AG09309 (cell line): ENCODE measurements at places on chromosomes 7 and 10.

DNA sequence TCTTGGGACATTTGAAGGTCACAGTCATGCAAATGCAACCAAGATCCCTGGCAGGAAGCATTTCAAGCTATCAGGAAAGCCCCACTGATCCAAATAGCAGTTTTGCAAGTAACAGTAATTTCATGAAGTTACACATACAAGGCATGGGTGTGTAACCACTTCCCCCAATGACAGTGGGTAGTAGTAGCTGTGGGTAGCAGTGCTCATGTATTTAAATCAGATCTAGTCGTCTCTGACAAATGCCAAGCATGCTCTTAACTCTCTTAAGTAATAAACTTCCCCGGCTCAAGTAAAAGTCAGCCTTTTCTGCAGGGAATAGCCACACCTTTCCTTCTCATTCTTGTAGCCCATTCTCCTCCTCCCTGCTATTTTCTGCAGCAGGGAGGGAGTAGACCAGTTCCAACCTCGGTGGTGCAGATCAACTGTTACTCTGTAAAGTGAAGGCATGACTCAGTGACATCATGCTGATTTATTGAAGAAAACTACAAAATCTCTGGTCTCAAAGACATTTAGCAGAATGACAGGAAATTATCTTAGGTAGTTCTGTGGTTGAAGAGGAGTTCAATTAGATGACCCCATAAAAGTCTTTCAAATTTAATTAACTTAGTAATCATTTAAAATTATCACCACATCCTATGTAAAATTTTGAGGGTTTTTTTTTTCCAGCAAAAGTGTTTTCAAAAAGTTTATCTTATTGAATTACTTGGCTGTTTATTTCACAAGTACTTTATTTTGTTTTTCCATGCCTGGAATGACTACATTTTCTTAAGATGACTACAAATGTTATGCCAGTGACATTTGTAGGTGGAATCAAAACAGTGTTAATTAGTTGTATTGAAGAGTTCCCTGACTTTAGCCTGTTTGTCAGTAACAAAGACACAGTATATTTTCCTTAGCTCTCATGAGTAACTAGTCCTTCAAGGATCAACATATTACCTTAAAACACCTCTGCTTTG is 568.3 kb downstream of the INHBA start:
- no peak for DNase-seq

GRCh38 chr10:97573021-97573420 is 442 bp downstream of the ANKRD2 start:
- DNase-seq, result no peak

DNA sequence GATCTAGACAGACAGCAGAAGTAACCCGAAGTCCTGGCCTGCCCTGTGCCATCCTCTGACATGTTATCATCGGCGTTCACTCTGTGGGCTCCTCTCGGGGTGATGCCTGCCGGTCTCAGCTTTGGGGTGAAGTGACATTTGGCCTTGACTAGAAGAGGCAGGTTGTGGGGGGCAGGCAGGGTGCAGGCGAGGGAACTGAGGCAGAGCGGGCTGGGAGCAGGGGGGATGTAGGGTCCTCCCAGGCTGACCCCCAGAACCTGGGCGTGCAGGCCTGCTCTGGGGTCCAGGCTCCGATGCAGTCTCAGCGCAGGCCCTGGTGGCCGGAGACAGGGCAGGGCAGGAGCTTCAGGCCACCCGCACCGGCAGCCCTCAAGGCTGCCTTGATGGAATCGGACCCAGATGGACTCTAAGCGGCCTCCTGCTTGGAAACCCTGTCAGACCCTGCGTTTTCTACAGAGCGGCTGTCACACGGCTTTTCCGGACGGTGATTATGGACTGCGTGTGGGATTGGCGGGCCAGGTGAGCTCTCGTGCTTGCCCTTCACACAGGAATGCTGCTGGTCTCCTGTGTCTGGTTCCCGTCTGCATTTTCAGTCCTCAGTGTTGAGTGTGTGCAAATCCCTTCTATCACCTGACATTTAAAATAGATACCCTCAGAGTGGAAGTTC is 842 bp upstream of the JAKMIP3 start:
- DNase-seq, result no peak

GRCh38 chr7:137960020-137960419 is 41.9 kb downstream of the CREB3L2 start:
- DNase-seq, result no peak

GRCh38 chr10:122461729-122462532 is 578 bp downstream of the HTRA1 start:
- DNase-seq, result no peak

- no peak for DNase-seq
Observed at GRCh38 chr10:34116681-34117271, 698.3 kb downstream of the PARD3 start.

GRCh38 chr7:135661311-135662122 is 797 bp upstream of the STMP1 start:
- no peak for DNase-seq

DNA sequence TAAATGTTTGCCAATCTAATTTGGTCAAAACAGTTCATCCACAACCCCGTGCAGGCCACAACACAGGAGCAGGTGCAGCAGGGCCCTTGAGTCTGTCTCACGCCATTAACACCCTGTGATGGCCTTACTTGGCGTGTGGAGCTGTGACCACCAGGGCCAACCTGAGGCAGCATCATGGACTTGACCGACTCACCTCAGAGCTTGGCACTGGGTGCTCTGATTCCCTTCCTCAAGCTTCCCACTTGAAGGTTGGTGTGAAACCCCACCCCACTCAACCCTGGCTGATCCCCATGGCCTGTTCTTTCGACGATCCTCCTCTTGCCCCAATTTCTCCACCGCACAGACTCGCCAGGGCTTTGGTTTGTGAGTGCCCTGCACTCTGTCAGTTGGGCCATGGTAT is 623.1 kb downstream of the PTPRN2 start:
- DNase-seq, result no peak

DNA sequence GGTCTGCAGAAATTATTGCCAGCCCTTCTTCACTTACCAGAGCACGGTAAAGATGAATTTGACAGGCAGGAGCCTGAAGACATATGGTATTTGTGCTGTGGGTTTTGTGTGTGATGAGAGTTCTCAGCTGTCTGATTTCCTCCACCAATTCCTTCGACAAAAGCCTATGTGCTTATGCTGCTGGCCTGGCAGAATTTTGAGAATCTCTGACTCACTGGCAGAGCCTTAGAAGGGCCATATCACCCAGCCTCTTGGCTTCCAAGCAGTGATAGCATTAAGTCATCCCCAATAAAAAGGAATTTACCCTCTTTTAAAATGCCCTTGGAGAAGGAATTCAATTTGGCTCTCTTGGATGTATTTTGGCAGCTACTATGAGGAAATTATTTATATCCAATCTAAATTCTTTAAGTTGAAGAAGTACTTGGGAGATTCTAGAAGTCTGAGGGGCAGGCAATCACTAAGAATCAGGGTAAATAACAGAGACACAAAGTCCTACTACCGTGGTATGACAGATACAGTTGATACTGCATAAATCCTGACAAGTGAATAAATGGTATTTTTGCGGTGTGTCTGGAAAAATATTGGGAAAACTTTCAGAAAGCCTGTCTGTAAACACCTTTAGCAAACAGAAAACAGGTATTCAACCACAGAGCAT is 68.6 kb upstream of the EFCAB10 start:
- peak; percentile 37 for DNase-seq

- DNase-seq, result no peak
Observed at GRCh38 chr10:15137636-15138035, 30.9 kb downstream of the NMT2 start.

DNA sequence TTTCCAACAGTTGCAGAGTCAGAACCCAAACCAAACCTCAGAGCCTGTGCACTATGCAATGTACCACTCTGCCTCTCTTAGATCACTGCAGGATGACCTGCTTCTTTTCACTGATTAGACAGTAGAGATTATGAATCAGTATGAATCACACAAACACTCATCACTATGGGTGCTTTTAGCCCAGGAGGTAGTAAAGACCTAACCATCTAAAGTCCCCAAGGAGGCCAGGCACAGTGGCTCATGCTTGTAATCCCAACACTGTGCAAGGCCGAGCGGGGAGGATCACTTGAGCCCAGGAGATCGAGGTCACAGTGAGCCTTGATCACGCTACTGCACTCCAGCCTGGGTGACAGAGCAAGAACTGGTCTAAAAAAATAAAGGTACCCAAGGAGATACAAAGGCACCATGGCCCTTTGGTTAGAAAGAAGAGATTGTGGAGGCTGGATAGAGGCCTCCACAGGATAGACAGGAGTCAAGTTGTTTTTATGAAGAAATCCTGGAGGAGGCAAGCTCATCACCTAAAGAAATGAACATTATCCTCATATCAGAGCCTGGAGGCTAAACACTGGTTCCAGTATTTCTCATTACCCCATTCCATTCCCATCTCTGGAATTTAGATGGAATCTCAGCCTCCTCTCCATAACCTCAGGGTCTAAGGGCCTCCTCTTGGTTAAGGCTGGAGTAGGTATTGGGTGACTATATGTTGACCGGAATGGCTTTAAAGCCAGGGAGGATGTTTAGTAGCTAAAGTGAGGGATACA is 12.9 kb downstream of the SEC31B start:
- DNase-seq, result peak; percentile 37

- no peak for DNase-seq
Observed at GRCh38 chr10:63129888-63130287, 3.2 kb upstream of the NRBF2 start.

DNA sequence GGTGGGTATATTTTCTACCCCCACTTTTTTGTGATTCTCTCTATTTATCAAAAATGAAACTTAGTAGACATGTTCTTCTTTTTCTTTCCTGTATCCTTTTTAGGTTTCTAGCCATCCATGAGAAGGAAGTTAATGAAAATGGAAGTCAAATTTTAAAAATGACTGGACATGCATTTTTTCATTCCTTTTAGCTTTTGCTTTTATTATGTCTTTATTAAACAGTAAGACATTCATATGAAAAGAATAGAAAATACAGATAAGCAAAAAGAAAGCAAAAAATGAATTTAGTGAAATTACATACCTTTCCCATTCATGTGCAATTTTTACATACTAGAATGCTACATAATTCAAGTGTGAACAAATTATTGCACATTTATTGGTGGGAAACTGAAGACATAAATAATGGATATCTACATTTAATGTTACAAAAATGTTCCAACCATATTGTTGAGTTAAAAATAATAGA is 88.7 kb downstream of the CPED1 start:
- DNase-seq, result no peak

DNA sequence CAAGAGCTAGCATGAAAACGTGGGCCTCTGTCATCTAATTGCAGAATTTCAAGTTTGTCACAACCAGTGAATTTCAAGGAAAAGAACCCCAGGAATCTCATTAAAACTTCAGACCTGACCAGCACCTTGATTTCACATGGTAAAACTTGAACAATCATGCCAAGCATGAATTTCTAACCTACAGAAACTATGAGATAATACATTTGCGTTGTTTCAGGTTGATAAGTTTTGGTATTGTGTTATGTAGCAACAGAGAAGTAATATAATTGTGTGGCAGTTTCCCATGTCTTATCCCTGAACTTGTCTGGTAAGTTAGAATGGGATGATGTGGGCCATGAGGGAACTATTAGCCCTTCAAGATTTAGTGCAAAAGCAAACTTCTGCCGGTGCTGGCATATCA is 530.1 kb downstream of the ANKRD7 start:
- no peak for DNase-seq

DNA sequence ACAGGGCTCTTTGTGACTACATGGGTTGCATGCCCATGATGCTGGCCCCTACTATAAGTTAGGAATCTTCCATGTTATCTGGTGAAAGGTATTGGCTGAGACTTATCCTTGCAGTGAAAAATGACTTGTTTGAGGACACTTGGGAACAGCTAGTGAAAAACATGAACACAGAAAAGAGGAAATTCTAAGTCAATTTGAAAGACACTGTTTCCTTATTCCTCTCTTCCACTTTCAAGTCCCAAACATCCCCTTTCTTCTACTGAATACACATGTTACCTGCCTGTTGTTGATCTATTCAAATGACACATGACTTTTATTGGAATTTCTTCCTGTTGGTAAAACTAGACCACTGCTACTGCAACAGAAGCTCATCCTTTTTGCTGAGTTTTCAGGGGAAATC is 29.5 kb upstream of the PRKCQ start:
- DNase-seq, result no peak

DNA sequence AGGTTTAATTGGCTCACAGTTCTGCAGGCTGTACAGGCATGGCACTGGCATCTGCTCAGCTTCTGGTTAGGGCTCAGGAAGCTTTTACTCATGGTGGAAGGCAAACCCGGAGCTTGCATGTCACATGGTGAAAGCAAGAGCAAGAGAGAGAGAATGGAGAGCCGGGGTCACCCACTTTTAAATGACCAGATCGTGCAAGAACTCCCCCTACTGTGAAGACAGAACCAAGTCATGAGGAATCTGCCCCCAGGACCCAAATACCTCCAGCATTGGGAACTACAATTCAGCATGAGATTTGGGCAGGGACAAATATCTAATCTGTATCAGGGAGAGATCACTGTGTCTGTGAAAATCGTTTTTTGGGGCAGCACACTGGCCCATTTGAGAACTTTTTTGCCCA is 110.0 kb upstream of the MYO3A start:
- no peak for DNase-seq

GRCh38 chr7:29032146-29032545 is 74.0 kb upstream of the TRIL start:
- DNase-seq, result no peak

DNA sequence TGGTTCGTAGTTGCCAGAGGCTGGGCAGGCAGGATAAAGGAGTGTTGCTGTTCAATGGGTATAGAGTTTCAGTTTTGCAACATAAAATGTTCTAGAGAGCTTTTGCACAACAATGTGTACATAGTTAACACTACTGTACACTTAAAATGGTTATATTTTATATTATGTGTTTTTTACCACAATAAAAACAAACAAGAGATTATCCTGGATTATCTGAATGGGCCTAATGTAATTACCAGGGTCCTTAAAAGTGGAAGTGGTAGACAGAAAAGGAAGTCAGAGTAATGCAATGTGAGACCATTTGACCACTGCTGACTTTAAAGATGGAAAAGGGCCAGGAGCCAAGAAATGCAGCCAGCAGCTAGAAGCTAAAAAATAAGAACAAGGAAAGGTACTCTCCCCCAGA is 159.7 kb downstream of the SGMS1 start:
- DNase-seq, result no peak

- no peak for DNase-seq
Observed at GRCh38 chr10:72702868-72703581, 11.1 kb downstream of the MCU start.

- no peak for DNase-seq
Observed at GRCh38 chr7:72538856-72539255, 126.7 kb upstream of the CALN1 start.

DNA sequence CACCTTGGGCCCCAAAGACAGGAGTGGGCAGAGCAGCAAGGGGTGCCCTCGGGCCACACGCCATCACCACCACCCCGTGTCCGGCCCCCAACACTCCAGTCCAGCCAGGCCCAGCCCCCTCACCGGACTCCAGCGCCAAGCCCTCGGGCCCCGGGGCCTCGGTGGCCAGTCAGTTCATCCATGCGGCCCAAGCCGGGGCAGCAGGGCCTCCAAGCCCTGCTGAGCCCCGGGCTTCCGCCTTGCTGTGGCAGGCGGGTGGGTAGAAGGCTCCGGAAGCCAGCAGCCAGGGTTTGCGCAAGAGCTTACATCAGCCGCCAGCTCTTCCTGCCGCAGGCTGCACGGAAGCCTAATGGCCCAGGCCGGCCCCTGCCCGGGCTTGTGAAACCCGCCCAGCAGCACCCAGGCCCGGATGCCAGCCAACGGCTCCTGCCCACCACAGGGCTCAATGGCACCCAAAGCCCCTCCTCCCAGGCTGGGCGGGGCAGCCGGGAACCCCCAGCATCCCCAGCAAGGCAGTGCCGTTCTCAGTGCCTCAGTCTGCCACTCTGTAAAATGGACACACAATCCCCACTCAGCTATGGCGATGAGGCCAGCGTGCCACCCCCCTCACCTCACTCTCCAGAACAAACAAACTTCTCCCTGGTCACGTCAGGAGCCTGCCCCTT is 26.5 kb downstream of the TNRC18 start:
- DNase-seq, result peak; percentile 84

- DNase-seq, result peak; percentile 62
Observed at GRCh38 chr10:79142064-79142491, 73.3 kb downstream of the ZMIZ1 start.
